HL-60 (cell line): ENCODE measurements at places on chromosomes 5 and 9.

DNA sequence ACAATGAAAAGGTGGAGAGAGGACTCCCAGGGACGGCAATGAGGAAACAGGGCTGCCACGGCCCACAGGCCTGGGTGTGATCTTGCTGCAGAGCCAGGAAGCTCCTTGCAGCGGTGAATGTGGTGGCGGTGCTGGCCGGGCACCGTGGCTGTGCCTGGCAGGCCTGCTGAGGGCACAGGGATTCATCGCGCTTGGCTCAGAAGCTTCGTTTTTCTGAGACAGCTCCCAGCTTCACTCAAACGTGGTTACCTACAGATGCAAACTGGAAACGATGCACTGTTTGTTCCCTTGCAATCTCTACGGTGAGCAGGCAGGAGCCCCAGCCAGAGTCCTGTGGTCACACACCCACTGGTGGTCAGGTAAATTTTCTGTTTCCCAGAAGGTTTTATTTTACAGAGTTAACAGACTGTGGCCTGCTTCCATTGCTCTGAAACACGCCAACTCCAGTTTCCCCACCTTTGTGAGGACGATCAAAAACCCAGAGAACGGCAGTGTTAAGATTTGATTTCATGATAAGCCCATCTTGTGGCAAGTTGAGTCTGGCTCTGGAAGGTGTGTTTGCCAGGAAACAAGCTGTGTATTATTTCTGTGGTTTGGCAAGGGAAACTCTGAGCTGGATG lies 183.9 kb downstream of the AUH start:
- DNase-seq, result peak; percentile 48

- DNase-seq, result no peak
Observed at GRCh38 chr9:135789838-135790291, 87.9 kb downstream of the KCNT1 start.

DNA sequence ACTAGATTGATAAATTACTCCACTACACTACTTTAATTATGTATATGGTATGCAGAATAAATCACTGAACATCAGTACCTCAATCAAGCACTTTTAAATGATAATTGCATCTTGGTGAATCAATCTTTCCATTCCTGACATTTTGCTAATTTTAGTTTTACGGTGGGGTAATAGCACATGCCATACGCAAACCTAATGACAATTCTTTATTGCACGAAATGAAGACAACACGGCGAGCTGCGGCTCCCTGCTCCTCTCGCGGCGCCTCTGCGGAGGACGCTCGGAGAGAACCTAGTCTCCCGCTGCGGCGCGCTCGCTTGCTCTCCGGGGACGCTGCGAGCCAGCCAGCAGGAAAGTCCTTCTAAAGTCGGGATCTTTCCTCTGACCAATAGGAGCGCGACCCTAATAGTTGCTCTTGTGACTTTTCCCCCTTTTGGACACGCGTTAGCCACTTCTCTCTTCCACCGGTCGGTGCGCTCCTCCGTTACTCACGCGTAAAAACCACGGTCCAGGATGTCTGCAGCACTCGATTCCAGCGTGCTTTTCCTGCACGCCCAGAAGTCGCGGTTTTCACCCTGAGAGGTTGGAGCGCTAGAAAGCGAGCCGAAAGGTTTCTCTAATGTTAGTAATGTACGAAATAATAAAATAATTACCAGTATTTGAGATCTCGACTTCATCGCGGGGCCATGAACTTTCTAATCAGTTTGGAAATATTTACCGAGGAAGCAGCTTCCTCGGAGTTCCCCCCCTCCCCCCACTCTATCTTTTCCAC lies 1.0 kb upstream of the MEF2C start:
- no peak for DNase-seq

GRCh38 chr5:1262381-1262780 lies 32.5 kb downstream of the TERT start:
- DNase-seq, result no peak

GRCh38 chr9:127899128-127899943 lies at the start of gene ST6GALNAC6:
Gene ST6GALNAC6 (minus strand): TSS chr9:127899603. CDS start chr9:127897981, 1,622 bp downstream.
- peak; percentile 59 for DNase-seq
